Stromal cell of bone marrow (primary cell): ENCODE measurements at places on chromosomes 7 and 10.
A peak's percentile ranks its signal among the peaks of the same experiment; 100 is the strongest.

DNA sequence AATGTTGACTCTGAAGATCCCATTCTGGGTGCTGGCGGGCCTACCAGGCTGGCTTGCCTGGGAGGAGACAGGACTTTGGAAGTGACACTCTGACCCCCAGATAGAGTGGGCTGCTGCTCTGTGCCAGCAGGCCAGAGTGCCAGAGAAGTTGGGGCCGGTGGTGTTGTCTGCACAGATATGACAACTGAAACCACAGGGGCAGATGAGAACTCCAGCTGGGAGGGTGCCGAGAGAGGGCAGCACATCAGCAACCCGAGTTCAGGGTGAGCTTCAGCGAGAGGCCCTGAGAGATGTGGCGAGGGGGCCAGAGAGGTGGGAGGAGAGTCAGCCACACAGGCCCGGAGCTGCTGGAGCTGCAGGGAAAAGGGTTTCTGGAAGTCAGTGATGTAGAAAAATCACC lies 193.2 kb upstream of the MGMT start:
- no peak for DNase-seq

GRCh38 chr10:86670290-86670811 lies 2.0 kb downstream of the LDB3 start:
- no peak for DNase-seq

DNA sequence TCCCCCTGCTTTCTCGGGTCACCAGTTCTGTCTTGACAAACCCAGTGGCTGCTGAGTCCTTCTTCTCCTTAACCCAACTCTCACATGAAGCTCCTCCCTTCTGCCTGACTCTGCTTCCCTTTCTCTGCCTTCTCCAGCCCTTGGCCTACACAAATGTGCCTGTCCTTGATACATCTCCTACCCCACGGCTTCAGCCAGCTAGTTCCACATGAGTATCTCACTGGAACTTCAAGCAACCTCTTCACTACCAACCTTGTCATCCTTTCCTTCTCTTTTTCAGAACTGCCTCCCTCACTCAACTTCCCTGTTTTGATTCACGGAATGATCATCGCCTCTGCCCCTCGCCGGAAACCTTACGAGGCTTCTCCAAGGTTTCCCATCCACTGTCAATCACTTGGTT lies 55.9 kb downstream of the PDIA4 start:
- DNase-seq: no peak

- no peak for DNase-seq
These were observed 60.9 kb downstream of the SLC16A9 start for GRCh38 chr10:59648711-59649201.

DNA sequence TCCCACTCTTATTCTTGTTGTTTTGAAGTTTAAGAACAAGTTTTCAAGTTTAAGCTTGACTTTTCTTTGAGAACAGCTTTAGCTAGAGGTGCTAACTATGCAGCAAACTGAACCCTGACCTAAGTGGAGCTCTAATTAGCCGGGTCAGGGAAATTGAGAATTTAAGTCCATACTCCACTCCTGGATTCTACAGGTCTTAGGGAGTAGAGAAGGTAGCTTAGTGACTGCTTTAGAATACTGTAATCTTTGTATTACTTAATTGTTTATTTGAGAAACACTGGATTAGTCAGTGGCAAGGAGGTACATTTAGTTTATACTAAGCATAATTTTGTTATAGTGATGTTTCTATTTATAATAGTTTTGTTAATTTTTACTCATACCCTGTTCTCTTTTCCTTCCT lies 74.6 kb upstream of the STRIP2 start:
- DNase-seq: no peak

- no peak for DNase-seq
These were observed 84.3 kb downstream of the ELFN1 start for GRCh38 chr7:1754345-1754908.

DNA sequence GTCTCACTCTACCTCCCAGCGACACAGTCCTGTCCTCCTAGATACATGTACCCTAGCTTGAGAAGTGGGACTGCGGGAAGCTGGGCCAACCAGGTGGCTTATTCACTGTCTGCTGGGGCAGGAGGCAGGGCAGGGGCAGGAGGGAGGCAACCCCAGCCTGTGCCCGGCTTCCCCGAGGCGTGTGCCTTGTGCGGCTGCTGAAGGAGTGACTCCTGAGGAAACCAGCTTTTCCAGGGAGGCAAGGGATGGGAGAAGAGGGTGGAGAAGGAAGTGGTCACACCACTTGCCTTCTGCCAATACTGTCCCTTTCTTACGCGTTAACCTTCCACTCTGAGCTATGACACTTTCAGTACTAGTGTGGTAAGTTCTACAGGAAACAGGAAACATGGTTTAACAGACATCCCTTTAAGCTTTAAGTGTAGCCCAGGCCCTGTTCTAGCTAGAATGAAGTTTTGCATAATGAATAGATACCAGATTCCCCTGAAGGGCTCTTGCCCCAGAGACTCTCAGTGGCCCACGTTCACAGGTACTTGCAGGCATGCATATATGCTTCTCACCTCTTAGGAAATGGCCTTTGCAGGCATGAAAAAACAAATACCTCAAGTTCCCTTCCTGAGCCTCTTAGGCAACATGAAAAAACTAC lies 40.6 kb downstream of the SYPL1 start:
- DNase-seq: no peak

DNA sequence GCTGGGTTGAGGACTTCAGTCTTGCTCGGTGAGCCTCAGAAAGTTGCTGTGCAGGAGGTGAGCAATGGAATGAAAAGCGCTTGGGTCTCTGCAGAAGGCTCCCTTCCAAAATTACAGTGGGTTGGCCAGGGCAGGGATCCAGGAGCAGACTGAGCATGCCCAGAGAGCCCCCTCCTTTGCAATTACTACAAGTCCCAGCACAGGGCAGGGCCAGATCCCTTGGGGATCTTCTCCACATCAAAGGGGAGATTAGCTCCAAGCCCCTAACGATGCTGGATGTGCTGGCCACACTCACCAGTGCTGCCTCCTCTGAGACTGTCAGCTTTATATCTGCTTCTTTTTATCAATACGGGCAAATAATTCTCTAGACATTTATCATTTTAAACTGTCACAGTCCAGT lies 337.5 kb downstream of the RPS24 start:
- no peak for DNase-seq

DNA sequence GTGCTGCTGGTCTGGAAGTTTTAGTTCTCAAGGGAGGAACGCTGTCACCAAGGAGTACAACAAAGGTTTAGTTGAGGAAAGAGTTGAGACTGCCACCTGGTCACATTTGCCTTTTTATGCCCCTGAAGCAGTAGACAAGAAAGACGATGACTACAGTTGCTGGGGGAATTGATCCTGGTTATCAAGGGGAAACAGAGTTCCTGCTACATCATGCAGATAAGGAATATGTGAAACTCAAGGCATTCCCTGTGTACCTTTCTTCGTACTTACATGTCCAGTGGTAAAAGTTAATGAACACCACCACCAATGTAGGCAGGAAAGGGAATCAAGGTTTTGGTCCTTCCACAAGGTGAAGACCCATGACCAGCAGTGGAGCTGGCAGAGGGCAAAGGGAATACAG lies 31.8 kb downstream of the SLC35B4 start:
- DNase-seq: no peak

GRCh38 chr7:140983802-140984201 lies 30.9 kb downstream of the MRPS33 start:
- DNase-seq: no peak

DNA sequence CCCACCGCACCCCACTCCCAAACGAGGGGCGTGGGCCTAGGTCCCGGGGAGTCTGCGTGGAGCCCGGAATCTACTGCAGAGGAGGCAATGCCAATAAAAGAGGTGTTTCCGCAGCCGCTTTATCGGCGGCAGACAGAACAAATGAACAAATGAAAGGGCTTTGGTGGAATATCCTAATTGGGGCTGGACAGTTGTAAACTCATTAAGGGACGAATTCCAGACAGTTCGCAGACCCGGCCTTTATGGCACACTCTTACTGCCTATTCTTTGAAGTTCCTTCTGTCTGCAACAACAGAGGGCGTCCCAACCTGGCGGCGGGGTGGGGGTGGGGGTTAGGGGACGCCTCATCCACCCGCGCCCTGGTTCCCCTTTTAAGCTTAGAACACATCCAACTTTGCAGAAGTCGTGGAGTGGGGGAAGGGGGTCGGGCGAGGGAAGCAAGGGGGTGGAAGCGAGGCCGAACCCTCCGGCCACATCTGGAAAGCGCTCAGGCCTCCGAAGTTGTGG lies 4.1 kb downstream of the HOXA9 start:
- DNase-seq: no peak

DNA sequence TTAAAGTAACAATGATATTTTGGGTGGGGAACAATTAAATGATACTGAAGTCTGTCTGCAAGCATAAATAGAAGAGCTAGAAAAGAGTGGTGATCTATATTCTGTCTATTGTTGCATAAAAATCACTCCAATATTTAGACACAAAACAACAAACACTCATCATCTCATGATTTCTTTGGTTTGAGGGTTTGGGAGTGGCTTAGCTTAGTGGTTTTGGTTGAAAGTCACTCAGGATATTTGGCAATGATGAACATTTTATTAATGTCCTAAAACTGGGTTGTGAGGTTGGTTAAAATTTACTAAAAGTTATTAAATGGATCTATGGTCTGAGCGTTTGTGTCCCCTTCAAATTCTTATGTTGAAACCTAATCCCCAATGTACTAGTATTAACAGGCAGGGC lies 54.7 kb upstream of the EGFR start:
- DNase-seq: peak; percentile 57

DNA sequence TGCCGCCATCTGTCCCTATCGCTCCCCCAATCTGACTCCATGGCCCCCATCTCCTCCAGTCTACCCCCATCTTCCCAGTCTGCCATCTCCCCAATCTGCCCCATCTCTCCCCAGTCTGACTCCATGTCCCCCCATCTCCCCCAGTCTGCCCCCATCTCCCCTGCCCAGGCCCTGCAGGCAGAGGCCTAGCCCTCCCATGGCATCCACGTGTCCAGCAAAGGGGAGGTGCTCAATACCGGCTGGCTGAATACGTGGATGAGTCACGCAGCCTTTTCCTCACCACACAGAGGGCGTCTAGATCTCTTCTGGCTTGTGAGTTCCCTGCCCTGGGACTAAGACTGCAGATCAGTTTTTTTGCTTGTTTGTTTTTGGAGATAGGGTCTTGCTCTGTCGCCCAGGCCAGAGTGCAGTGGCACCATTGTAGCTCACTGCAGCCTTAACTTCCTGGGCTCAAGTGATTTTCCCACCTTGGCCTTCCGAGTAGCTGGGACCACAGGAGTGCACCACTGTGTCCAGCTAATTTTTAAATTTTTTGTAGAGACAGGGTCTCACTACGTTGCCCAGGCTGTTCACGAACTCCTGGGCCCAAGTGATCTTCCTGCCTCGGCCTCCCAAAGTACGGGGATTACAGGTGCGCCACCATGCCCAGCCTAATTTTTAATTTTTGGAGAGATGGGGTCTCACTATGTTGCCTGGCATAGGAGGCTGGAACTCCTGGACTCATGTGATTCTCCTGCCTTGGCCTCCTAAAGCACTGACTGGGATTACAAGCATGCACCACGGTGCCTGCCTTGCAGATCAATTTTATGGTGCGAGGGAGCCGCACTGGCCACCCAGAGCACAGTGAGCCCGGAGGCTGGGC lies 15.3 kb upstream of the GPR146 start:
- peak; percentile 93 for DNase-seq

DNA sequence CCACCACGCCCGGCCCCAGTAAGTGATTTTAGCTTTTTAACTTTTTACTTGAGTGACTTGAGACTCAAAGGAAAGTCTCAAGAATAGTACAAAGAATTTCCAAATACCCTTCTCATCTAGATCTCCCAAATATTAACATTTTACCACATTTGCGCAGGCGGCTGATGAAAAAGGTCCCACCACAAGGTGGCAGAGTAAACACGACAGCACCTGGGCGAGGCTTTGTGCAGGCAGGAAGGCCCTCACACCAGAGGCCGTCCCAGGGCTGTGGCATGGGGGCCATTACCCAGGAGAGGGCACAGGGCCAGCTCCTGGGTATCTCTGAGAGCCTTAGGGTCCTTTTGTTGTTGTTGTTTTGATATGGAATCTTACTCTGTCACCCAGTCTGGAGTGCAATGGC lies 50.0 kb upstream of the WIPI2 start:
- DNase-seq: no peak

DNA sequence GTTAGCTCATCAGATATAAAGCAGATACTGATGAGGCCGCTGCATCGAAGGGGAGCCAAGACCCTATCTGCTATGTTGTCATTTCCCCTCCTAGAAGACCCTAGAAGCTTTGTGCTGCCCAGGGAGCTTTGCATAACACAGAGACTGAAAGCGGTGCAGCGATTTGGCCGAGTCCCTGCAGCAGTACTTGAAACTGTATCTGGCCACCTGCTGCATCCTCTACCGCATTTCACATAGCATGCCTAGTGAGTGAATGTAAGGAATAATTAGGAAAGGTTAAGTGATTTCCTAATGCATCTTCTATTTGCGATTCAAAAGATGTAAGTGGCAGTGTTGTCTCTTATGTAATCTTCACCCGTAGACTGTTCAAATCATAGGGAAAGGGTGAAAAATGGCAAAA lies 106.7 kb downstream of the LRMDA start:
- no peak for DNase-seq

GRCh38 chr7:134828361-134828760 lies 48.9 kb downstream of the CALD1 start:
- peak; percentile 49 for DNase-seq

DNA sequence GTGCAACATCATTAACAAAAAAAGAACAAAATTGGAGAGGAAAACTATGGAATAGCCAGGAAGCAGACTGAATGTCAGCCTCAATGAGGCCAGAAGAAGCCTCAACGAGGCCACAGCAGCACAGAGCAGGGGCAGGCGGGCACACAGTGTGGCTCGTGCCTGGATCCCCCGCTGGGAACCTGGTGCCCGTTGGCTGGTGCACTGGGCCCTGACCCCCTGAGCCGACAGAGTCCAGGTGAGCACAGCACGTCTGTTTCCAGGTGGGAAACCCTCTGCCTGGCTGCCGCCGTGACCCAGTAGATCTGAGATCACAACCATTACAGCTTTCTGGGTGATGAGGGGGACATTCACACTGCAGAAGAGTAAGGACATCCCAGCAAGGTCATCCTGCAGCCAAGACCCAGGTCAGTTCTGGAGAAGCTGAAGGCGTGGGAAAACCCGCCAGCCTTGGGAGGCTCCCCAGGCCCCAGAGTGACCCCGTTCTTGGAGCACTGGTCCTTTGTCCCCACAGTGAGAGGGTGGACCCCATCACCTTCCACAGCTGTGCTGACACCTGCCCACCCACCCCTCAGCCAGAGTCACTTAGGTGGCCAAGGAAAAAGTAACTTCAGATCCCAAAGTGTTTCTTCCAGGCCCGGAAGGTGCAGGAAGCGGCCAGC lies 222.1 kb downstream of the ADARB2 start:
- no peak for DNase-seq

GRCh38 chr7:67692425-67692824 lies 695.8 kb downstream of the TYW1 start:
- DNase-seq: peak; percentile 36

- DNase-seq: no peak
These were observed 108.3 kb downstream of the SLC25A40 start for GRCh38 chr7:87767827-87768226.

- DNase-seq: peak; percentile 20
These were observed 41.5 kb upstream of the SMIM30 start for GRCh38 chr7:113159746-113160339.

GRCh38 chr7:2008101-2008935 lies 224.4 kb downstream of the MAD1L1 start:
- DNase-seq: no peak
